Uterus (tissue), 4 donors: ENCODE measurements at places on chromosomes 4 and X. TPM values are rescaled to one million over a fixed set of nuclear protein-coding genes. Genes with fewer than 3 reads are reported as not detected.

DNA sequence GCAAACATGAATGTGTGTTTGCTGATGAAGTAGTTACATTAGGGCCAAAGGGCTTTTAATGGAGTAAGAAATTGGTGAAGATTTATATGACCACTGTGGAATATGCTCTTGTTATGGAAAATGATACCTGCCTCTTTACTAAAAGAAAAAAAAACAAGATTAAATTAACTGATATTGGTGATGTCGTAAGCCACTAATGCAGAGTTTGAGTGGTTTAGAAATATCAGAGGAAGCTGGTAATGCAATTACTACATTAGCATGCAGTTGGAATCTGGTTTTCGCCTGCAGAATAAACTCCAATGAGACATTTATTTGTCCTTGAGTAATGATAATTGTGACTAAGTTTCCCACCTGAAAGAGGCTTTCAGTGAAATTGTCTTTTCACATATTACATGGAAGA, 597.9 kb downstream of the GALNTL6 start:
- H3K4me1 ChIP-seq, result no peaks in the 10 kb centered on the region
- no peaks in the 10 kb centered on the region for H3K27me3 ChIP-seq
- DNase-seq, result no peak
- H3K4me3 ChIP-seq, result no peak overlapping the region

- DNase-seq, result no peak
- H3K27ac ChIP-seq, result no peak overlapping the region
- no peak overlapping the region for H3K4me3 ChIP-seq
Observed at GRCh38 chrX:119516157-119516702, 48.0 kb downstream of the SLC25A5 start.

GRIA3 gene
- 13.8 TPM for total RNA-seq

GAGE12E gene
- total RNA-seq, result not detected

- H3K27ac ChIP-seq, result no peak overlapping the region
- DNase-seq, result no peak
- H3K27me3 ChIP-seq, result no peaks in the 10 kb centered on the region
- no peaks in the 10 kb centered on the region for H3K36me3 ChIP-seq
Observed at GRCh38 chrX:18640686-18641085, 31.2 kb downstream of the RS1 start.

GRCh38 chrX:19832191-19832965, 55.0 kb downstream of the SH3KBP1 start:
- no peak overlapping the region for H3K4me3 ChIP-seq
- no peak for DNase-seq
- no peaks in the 10 kb centered on the region for H3K36me3 ChIP-seq
- no peak overlapping the region for H3K27ac ChIP-seq

EPGN gene
- not detected for total RNA-seq

FRG2 gene
- total RNA-seq, result not detected

PAGE2B gene
- total RNA-seq, result not detected

DNA sequence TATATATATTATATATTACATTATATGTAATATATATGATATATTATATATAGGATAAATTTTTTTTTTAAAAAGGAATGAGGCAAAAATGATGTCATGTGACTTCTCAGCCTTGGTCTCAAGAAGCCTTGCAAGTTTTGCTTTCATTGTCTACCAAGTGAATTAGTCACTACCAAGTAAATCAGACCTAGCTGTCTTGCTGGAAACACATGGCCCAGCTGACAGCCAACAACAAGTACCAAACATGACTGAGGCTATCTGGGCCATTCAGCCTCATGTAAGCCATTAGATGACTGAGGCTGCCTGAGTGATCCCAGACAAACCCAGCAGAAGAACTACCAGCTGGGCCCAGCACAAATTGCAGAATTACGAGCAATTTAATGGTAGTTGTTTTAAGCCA, 44.9 kb downstream of the HAND2 start:
- H3K4me3 ChIP-seq, result no peak overlapping the region
- no peaks in the 10 kb centered on the region for H3K36me3 ChIP-seq
- no peak for DNase-seq
- no peak overlapping the region for H3K27ac ChIP-seq
- H3K4me1 ChIP-seq, result no peaks in the 10 kb centered on the region
- no peaks in the 10 kb centered on the region for H3K27me3 ChIP-seq

DNA sequence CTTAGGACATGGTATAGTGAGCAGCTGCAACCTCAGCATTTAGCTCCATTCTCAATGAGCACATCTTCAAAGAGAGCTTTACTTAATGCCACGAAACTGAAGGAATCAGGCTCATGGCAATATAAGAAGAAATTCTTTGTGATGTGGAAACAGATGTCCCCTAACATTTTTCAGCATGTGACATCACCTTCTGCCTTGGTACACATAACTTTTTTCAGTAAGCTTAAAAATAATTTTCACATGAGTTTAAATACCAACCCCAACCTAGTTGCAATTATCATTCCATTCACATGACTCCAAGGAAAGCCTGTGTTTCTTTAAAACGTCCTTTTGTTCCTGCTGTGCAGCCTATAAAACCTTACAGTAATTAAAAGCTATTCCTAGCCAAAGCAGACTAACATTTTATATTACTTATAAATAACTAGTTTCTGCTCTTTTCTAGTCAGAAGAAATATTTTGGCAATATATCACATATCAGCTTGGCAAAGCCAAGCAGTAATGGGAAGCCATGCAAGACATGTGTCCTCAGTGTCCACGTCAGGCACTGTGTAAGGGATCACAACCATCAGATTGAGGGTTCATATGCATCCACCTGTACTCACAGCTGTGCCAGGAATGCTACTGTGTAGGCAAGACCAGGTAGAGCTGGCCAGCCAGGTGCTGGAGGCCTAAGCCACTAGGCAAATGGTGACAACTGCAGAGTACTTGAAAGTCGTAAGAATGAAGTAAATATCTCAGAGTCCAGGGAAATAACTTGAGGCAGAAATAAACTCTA, 466.6 kb downstream of the INPP4B start:
- peak overlapping the region; percentile 30 for H3K27ac ChIP-seq
- no peaks in the 10 kb centered on the region for H3K27me3 ChIP-seq
- H3K36me3 ChIP-seq, result no peaks in the 10 kb centered on the region
- H3K4me3 ChIP-seq, result no peak overlapping the region
- DNase-seq, result no peak

DNA sequence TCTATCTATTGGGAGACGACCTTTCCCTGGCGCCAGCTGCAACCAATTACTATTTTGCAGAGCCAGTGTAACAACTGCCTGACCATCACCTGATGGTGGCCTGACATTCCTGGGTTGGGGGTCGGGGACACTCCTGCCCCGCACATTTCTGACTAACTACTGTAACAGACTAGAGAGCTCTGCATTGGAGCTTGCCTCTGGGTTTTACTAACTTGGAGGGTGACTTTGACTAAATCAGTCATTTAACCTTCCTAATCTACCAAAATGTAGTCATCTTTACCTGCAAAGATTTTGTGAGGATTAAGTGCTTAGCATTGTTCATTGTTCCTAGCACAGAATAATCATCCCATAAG, 37.5 kb upstream of the ABCG2 start:
- H3K36me3 ChIP-seq, result no peaks in the 10 kb centered on the region
- no peak overlapping the region for H3K4me3 ChIP-seq
- no peaks in the 10 kb centered on the region for H3K4me1 ChIP-seq
- H3K27me3 ChIP-seq, result no peaks in the 10 kb centered on the region
- DNase-seq, result no peak

DNA sequence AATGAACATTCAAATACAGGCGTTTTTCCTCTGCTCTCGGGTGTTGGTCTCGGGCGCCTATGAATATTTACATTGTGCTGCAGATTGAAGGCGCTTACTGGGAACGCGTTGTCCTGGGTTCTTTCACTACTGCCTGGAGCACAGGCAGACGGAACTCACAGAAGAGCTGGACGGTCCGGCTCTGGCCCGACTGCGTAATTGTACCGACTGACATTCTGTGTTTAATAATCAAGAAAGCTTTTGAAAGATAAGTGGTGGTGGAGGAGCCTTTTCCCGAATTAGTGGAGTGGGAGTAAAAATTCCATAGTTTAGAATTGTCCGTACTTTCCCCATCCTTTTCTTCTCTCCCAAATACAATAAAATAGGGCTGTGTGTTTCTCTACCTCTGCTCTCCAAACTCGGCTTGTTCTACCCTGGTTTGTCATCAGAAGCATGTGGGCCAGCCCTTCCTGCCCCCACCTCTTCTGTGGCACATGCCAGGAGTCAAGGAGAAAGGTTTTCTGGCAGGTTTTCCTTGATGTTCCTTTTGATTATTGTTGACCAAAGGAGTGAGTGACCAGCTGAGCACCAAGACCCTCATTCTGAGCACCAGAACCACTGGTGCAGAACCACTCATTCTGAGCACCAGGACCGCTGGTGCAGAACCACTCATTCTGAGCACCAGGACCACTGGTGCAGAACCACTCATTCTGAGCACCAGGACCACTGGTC, 2.3 kb downstream of the FHDC1 start:
- no peaks in the 10 kb centered on the region for H3K4me1 ChIP-seq
- H3K27me3 ChIP-seq, result no peaks in the 10 kb centered on the region
- H3K27ac ChIP-seq, result no peak overlapping the region
- H3K4me3 ChIP-seq, result peak overlapping the region; percentile 46
- no peaks in the 10 kb centered on the region for H3K36me3 ChIP-seq

DNA sequence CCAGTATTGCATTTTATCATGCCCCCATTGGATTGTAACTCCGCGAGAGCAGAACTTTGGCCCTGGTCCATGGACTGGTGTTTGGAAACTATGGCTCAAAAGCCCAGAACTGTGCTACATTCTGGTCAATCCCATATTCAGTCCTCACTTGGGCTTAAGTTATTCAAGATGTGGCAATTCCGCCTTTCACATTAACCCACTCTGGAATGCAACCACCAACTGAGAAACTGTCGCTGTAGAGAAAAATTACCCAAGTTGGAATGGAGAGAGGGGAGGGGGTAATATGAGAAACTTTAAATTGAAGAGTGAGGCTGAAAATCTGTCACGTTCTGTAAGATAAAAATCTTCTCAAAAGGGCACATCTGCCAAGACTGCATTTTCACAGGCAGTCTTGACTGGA, 189.6 kb upstream of the NHS start:
- H3K27me3 ChIP-seq, result no peaks in the 10 kb centered on the region
- DNase-seq, result no peak
- H3K4me1 ChIP-seq, result no peaks in the 10 kb centered on the region
- no peaks in the 10 kb centered on the region for H3K36me3 ChIP-seq
- H3K27ac ChIP-seq, result no peak overlapping the region

GRCh38 chrX:23981711-23982110, 45.3 kb downstream of the KLHL15 start:
- H3K4me3 ChIP-seq, result no peak overlapping the region
- H3K27me3 ChIP-seq, result no peaks in the 10 kb centered on the region
- no peak for DNase-seq

- H3K27me3 ChIP-seq, result no peaks in the 10 kb centered on the region
- H3K36me3 ChIP-seq, result no peaks in the 10 kb centered on the region
- no peak overlapping the region for H3K4me3 ChIP-seq
- DNase-seq, result no peak
Observed at GRCh38 chr4:82394896-82395295, 21.1 kb upstream of the HNRNPD start.

CCDC158 gene
- under 0.01 TPM for total RNA-seq

DNA sequence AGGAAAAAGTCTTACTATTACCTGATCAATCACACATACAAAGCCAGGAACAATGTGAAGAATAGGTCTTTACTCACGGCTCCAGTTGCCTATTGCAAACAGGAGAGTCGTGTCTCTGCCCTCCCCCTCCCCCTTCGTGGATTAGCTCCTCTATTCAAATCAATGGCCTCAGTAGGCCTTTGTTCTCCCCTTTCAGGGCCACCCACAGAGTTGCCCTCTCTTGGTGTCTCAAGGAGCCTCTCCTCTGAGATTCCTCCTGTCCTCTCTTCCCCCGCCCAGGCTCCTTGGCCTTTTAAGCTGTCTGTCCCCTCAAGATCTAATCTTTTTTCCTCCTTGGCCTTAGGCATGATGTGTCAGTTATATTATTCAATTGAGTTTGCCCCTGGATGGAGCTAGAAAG, 107.2 kb upstream of the NALF2 start:
- H3K27ac ChIP-seq, result no peak overlapping the region
- no peaks in the 10 kb centered on the region for H3K4me1 ChIP-seq
- H3K36me3 ChIP-seq, result no peaks in the 10 kb centered on the region
- no peaks in the 10 kb centered on the region for H3K27me3 ChIP-seq
- no peak overlapping the region for H3K4me3 ChIP-seq

SPATA4 gene
- total RNA-seq, result not detected

DNA sequence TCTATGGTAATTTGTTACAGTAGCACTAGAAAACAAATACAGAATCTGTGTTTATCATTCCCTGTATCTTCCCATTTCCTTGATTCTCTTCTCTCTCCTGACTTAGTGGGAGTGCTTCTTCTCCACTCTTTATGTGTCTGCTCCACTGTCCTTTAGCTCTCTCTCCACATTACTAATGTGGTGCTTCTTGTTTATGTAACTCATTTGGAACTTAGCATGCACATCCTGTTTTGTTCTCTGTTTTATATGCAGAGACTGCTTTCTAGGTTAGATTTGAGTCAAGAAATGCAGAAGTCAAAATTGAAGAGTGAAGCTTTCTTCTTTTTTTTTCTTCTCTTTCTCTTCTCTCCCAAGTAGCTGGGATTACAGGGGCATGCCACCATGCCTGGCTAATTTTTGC, 25.9 kb downstream of the ADH1A start:
- H3K4me1 ChIP-seq, result no peaks in the 10 kb centered on the region
- H3K36me3 ChIP-seq, result no peaks in the 10 kb centered on the region
- H3K27ac ChIP-seq, result no peak overlapping the region

- no peak overlapping the region for H3K27ac ChIP-seq
- H3K36me3 ChIP-seq, result no peaks in the 10 kb centered on the region
- no peak for DNase-seq
Observed at GRCh38 chr4:40046311-40046980, 10.2 kb upstream of the N4BP2 start.

GRCh38 chrX:112997991-112998390, 157.4 kb upstream of the AMOT start:
- no peaks in the 10 kb centered on the region for H3K36me3 ChIP-seq
- H3K4me1 ChIP-seq, result no peaks in the 10 kb centered on the region
- no peak for DNase-seq
- H3K4me3 ChIP-seq, result no peak overlapping the region
- no peaks in the 10 kb centered on the region for H3K27me3 ChIP-seq

EVC2 gene
- total RNA-seq, result 5.6 TPM

ASB11 gene
- not detected for total RNA-seq

- DNase-seq, result no peak
- no peak overlapping the region for H3K27ac ChIP-seq
- no peaks in the 10 kb centered on the region for H3K36me3 ChIP-seq
- no peak overlapping the region for H3K4me3 ChIP-seq
- H3K27me3 ChIP-seq, result no peaks in the 10 kb centered on the region
- H3K4me1 ChIP-seq, result no peaks in the 10 kb centered on the region
Observed at GRCh38 chr4:133594390-133595207, 445.5 kb downstream of the PCDH10 start.

DNA sequence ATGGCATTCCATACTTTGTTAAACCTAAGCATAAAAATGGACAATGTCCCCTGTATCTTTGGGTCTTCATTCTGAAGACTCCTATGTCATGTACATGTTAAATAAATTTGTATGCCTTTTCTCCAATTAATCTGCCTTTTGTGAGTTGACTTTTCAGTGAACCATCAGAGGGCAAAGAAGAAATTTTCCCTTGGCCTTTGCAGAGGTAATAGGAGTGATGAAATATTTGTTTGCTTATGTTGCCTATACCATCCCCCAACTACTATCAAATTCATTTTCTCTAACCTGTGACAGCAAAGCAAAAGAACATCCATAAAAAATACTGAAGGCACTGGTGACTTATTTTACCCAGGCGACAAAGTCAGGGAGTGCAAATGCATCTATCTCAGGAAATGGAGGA, 18.2 kb downstream of the NAAA start:
- H3K4me1 ChIP-seq, result no peaks in the 10 kb centered on the region
- no peaks in the 10 kb centered on the region for H3K27me3 ChIP-seq
- no peaks in the 10 kb centered on the region for H3K36me3 ChIP-seq
- no peak for DNase-seq

MUC7 gene
- total RNA-seq, result not detected
